ENCODE measurements at places on chromosomes 2 and 18. TPM values are rescaled to one million over a fixed set of nuclear protein-coding genes. Genes with fewer than 3 reads are reported as not detected.

The MC5R gene
- total RNA-seq, result not detected

DNA sequence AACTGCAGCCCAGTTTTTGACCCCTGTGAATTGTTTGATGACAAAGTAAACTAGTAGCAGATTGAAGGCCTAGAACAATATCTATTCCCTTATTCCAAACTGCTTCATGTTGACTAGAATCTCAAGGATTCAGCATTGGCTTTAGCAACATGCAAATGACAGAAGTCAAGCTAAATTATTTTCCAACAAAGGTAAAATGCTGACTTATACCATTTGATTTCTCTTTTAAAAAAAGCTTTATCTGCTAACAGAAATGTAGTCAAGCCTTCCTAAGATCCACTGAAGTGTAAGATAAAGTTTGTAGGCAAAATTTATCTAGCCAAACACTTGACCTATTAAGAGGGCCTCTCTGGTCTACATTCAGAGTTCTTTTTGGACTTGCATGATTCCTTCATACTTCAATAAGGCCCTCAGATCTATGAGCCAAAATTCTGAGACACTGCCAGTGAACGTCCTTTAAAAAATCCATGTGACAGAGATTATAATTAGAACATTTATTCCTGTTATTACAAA, 9.5 kb upstream of the CYBRD1 start:
- peak; percentile 10 for DNase-seq
- H3K4me1 ChIP-seq, result 0 out of 2 replicates have a peak, but pooled peaks cover 4% of the 10 kb centered on the region
- no peak overlapping the region for H3K27ac ChIP-seq
- H3K4me3 ChIP-seq, result no peak overlapping the region

GRCh38 chr2:119744335-119744939, 15.3 kb upstream of the PTPN4 start:
- H3K4me3 ChIP-seq, result no peak overlapping the region
- DNase-seq, result peak; percentile 70

DNA sequence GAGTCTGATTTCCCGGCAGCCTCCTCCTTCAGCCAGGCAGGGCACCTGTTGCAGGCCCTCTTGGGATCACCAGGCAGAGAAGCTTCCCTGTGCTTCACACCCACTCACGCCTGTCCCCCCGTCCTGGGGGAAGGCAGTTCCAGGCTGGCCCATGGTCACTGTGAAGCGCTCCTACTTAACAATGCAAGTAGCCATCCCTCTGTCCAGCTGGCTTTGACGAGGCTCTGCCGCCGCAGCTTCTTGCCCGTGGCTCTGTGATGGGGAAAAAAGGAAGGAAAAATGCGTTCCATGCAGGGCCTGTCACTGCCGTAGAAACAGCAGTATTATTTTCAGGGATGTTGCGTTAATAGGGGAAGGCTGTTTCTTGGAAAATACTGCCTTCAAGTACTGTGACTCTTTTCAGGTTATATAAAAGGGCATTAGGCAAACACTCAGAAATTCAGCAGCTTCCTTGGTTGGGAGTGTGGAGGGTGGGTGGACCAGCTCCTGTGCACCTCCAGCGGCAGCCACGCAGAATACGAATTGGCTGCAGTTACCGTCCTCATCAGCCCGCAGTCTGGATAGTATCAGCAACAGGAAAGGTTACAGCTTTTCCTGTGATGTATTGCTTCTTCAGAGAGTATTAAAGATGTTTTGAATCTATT, 232.3 kb downstream of the KLHL29 start:
- no peaks in the 10 kb centered on the region for H3K4me1 ChIP-seq
- H3K27ac ChIP-seq, result no peak overlapping the region
- no peak for DNase-seq
- no peaks in the 10 kb centered on the region for H3K36me3 ChIP-seq
- H3K4me3 ChIP-seq, result no peak overlapping the region

DNA sequence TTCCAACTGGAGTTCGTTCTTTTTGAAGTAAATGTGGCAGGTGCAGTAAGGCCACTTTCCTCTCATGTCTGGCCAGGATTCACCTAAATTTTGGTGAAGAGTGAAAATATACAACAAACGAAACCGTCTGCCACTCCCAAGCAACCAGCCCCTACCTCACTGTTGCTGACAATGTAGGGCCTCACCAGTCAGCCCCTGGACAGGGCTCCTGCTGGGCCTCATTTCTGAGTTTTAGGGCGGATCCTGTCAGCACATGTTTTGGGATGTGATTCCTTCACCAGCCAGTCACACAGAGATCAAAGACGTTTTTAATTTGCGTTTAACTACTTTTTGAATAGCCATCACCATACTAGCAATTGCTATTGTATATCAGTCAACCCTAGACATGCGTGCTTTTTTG, 185.0 kb downstream of the WDR7 start:
- H3K36me3 ChIP-seq, result no peaks in the 10 kb centered on the region
- H3K4me1 ChIP-seq, result no peaks in the 10 kb centered on the region
- DNase-seq, result no peak
- H3K4me3 ChIP-seq, result no peak overlapping the region
- H3K27ac ChIP-seq, result no peak overlapping the region
- H3K27me3 ChIP-seq, result no peaks in the 10 kb centered on the region

DNA sequence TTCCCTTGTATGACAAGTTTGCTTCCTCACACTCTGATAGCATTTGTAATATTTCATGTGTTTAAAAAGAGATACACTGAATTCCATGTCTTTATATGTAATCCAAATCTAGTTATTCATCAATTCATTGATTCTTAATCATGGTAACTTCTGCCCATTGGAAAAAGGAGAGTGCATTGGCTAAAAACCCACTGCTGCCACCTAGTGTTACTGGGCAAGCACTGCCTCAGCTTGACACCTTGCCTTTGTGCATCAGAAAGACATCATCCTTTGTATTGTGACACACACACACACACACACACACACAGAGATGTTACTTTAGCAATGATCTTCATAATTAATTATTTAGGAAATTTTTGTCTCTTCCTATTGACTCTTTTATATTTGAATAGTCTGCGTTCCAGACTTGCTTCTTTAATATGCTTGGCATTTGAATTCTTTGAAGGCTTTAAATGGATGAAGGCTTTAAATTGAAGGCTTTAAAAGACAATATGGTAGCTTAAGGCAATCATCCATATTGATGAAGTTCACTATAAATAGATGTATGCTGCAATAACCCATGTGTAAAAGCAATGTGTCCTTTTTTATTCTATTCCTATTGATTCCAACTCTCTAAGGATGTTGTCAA, 414.2 kb upstream of the CHST9 start:
- no peaks in the 10 kb centered on the region for H3K4me1 ChIP-seq
- DNase-seq, result no peak
- no peaks in the 10 kb centered on the region for H3K27me3 ChIP-seq
- H3K4me3 ChIP-seq, result no peak overlapping the region
- H3K36me3 ChIP-seq, result no peaks in the 10 kb centered on the region
- no peak overlapping the region for H3K27ac ChIP-seq

DNA sequence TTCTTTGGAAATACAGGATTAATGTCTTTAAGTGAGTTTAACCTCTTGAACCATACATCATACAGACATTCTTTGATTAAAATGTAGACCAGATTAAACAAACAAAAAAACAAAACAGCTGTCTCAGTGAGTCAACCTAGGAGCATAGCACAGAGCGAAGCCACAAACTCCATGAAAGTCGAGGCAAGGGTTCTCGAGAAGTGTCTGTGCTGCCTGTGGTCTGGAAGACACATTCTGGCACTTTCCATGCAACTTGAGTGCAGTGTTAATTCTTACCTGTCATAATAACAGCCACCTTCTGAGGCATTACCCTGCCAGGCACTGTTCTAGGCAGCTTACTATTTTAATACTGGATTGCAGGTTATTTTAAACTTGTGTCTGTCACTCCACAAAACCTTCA, 435.5 kb upstream of the MMADHC start:
- no peak overlapping the region for H3K27ac ChIP-seq
- no peak overlapping the region for H3K4me3 ChIP-seq
